ENCODE measurements at places on chromosomes 11 and 22.

- DNase-seq = no peak
These were observed 17.5 kb downstream of the NECTIN1 start for GRCh38 chr11:119711476-119711875.

DNA sequence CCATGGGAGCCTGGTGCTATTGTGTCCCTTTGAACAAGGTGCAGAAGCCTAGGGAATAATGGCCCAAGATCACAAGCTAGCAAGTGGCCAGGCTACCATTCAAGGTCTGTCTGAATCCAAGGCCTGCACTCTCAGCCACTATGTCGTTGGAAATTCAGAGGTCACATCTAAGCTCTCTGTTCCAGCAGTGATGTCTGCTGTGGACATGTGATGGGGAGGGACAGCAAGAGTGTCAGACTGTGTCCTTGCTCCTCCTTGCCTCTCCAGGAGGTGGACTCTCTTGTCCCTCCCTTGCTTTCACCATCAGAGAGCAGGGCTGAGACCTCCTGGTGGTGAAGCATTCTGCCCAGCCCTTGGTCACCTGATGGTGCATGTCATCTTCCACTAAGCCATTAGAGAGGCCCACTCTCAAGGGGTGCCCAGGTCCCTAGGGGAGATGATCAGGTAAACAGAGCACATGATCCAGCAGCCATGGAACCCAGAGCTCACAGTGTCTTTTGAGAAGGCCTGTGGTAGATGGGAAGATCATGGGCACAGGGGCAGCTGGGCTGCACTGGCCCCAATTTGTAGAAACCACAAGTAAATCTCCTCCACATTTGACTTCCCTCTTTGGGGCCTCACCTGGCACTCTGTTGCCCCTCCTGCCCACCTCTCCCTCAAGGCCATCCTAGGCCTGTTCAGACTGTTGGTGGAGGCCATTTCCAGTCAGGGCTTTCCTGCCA is 37.1 kb upstream of the SUSD2 start:
- no peak for DNase-seq

- DNase-seq = peak; percentile 95
These were observed 10.5 kb downstream of the NUMA1 start for GRCh38 chr11:72069787-72070251.

- DNase-seq = peak; percentile 67
These were observed 84.1 kb downstream of the LARGE2 start for GRCh38 chr11:46006418-46007070.

DNA sequence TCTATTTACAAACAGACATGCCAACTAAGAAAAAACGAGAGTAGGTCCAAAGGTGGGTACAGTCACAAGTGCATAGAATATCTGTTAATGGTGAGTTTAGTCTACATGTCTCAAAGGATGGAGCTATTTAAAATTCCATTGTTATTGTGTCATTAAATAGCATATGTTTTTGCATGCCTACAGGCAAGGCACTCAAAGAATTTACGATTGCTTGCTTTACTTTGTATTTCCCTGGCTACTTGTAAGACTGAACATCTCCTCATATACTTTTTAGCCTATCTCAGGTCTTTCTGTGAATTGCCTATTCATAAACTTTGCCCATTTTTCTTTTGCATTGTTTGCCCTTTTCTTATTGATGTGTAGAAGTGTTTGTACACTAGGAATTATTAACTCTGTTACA is 39.7 kb downstream of the DEUP1 start:
- no peak for DNase-seq

Data from kidney capillary endothelial cell (primary cell).